Sciatic nerve (tissue), 2 donors: ENCODE measurements at places on chromosomes 3 and 15. TPM values are rescaled to one million over a fixed set of nuclear protein-coding genes. Genes with fewer than 3 reads are reported as not detected.
A peak's percentile ranks its signal among the peaks of the same experiment; 100 is the strongest.

DNA sequence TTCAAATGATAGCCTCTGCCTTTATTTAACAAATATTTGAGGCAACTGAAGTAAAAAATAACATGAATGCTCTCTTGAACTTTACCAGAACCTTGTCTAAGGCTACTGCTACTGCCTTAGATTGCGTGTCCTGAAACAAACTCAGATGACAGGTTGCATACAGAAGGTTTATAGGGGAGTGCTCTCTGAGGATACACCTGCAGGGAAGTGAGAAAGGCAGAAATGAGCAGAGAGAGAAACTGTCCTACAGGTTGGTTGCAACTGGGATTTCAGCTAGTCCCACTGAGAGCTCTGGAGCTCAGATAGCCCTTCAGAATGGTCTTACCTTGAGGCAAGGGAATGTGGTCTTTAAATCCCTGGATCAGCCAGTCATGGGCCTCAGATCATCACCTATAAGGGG is 165.5 kb downstream of the IL5RA start:
- DNase-seq, result no peak

DNA sequence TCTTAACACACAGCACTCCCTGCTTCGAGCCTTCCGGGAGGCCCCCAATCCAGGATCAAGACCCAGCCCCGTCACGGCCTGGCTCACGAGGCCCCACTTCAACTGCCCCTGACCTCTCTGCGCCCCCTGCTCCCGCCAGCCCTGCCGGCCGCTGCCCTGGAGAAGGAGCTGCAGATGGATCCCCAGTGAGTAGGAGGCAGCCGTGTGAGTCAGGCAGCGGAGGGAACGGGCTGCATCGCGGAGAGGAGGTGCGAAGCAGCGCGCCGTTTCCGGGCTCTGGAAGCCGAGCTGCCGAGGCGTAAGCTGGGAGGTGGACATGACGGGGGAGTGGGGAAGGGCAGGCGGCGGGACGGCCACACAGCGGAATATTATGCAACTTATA is 133.4 kb downstream of the TPRA1 start:
- peak; percentile 66 for DNase-seq

GRCh38 chr3:51706788-51707731 is at the start of gene GRM2:
TSS of gene GRM2 (plus strand) at chr3:51707068. CDS start at chr3:51708984, 1,916 bp downstream.
- peak; percentile 84 for DNase-seq

RBP2 gene
- not detected for total RNA-seq

ATG7 gene
- 68.9 TPM for total RNA-seq
